ENCODE measurements at places on chromosomes 2 and 18. TPM values are rescaled to one million over a fixed set of nuclear protein-coding genes. Genes with fewer than 3 reads are reported as not detected.

The CDK15 gene
- not detected for total RNA-seq

The ABCB11 gene
- not detected for total RNA-seq

GRCh38 chr18:9434122-9434701, 41.1 kb upstream of the RALBP1 start:
- DNase-seq: no peak

DNA sequence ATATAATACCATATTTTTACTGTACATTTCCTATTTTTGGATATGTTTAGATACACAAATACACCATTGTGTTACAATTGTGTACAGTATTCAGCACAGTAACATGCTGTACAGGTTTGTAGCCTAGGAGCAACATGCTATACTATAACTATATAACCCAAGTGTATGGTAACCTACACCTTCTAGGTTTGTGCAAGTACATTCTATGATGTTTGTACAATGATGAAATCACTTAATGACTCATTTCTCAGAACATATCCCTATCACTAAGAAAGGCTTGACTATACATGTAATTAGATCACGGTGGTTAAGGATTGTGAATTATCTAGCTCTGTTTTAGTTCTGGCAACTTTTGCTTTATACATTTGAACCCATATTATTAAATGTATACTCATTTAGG, 31.3 kb downstream of the NPHP1 start:
- DNase-seq: no peak

- no peak for DNase-seq
These were observed 95.7 kb upstream of the EPC2 start for GRCh38 chr2:148548716-148549400.

GRCh38 chr2:65939687-65940086, 495.2 kb upstream of the MEIS1 start:
- DNase-seq: no peak

DNA sequence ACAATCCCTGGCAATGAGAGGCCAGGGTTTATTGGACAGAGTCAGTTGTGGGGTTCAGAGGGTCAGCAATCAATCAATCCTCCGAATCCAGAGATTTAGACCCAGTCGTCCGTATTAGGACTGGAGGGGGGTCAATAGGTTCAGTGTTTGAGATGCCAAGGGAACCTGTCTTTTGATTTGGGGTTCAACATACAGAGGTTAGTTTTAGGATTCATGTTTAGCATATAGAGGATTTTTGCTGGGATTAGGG, 292 bp downstream of the GMPPA start:
- DNase-seq: no peak

The CPS1 gene
- 5.0 TPM for total RNA-seq

DNA sequence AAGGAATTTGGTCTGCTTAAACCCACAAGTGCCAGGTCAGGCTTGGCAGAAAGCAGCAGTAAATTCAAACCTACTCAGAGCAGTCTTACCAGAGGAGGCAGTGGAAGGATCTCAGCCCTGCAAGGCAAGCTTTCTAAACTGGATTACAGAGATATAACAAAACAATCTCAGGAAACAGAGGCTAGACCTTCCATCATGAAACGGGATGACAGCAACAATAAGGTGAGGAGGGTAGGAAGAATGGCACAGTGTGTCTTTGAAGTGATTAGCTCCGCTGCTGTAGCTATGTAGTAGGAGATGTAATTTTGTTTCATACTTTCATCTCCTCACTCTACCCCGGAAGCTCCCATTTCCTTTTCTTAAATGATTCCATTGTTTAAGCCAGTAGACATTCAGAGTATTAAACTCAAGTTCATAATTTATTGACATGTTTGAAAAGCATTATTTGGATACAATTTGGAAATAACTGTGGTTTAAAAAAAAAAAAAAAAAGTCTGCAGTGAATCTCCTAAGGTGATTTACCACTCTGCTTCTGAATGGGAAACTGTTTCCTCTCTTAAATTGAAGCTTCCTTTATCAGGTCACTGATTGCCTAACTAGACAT, 29.4 kb upstream of the DYSF start:
- no peak for DNase-seq

DNA sequence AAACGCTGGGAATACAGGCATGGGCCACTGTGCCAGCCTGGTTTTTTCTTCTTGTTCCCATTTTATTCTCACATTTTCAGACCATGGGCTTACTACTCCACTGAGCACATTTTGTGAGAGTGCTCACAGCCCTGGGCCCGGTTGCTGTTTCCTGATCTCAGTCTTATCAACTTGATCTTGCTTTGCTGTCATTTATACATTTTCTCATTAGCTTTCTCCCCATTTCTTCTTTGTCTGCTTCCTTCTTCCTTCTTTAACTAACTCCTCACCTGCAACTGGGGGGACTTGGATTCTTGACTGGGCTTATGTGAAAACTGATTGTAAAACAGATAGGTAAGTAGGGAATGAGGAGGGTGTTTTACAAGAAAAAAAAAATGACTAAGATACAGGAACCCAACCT, 117.3 kb downstream of the PLB1 start:
- no peak for DNase-seq

GRCh38 chr2:174148833-174149232, 99.5 kb downstream of the OLA1 start:
- no peak for DNase-seq
